Activated CD8-positive, alpha-beta T cell treated with anti-CD3 and anti-CD28 coated beads, Interleukin-2, amount 10 ng/mL, durations not matched to agents 7 days and 5 days (primary cell): ENCODE measurements at places on chromosomes 11 and 22. TPM values are rescaled to one million over a fixed set of nuclear protein-coding genes. Genes with fewer than 3 reads are reported as not detected.

IGLL1 gene
- not detected for total RNA-seq

LRRC56 gene
- total RNA-seq = 2.2 TPM

- H3K27me3 ChIP-seq = no peaks in the 10 kb centered on the region
- H3K4me3 ChIP-seq = no peak overlapping the region
- H3K36me3 ChIP-seq = no peaks in the 10 kb centered on the region
Measured at GRCh38 chr11:108558222-108558621, 35.3 kb downstream of the EXPH5 start.

- no peak for DNase-seq
- no peak overlapping the region for H3K4me3 ChIP-seq
- H3K27ac ChIP-seq = no peak overlapping the region
- H3K27me3 ChIP-seq = peaks cover 18% of the 10 kb centered on the region
- H3K4me1 ChIP-seq = no peaks in the 10 kb centered on the region
Measured at GRCh38 chr11:119816660-119817059, 87.7 kb upstream of the NECTIN1 start.

GRCh38 chr11:120031612-120032600 is 106.0 kb downstream of the TRIM29 start:
- no peaks in the 10 kb centered on the region for H3K4me1 ChIP-seq
- no peaks in the 10 kb centered on the region for H3K27me3 ChIP-seq

- H3K27me3 ChIP-seq = no peaks in the 10 kb centered on the region
- no peaks in the 10 kb centered on the region for H3K4me1 ChIP-seq
- H3K4me3 ChIP-seq = no peak overlapping the region
- DNase-seq = no peak
- H3K36me3 ChIP-seq = no peaks in the 10 kb centered on the region
- no peak overlapping the region for H3K27ac ChIP-seq
Measured at GRCh38 chr22:49081261-49081666, 746.4 kb downstream of the BRD1 start.

DNA sequence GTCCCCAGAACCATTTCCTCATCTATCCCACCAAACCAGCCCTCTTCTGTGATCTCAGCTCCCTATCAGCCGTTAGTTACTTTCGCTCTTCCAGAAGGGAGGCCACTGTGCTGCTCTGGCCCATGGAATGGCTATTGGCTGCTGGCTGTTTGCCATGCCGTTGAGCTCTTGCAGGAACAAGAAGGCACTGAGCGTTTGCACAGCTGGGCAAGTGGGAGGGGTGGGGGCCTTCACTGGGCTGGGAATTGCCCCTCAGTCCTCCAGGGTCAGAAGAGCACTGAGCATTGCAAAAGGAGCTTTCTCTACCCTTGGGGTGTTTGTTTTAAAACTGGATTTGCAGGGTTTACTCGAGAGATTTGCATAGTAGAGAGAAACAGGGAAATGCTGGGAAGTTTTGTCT is 129.0 kb upstream of the PARVA start:
- no peaks in the 10 kb centered on the region for H3K27me3 ChIP-seq
- DNase-seq = no peak
- no peak overlapping the region for H3K27ac ChIP-seq

GRCh38 chr11:67410369-67410831 is 5.1 kb upstream of the CARNS1 start:
- peaks cover 83% of the 10 kb centered on the region for H3K4me1 ChIP-seq
- peaks cover 52% of the 10 kb centered on the region for H3K36me3 ChIP-seq
- peak overlapping the region; percentile 92 for H3K4me3 ChIP-seq
- peaks cover 2% of the 10 kb centered on the region for H3K27me3 ChIP-seq
- H3K27ac ChIP-seq = peak overlapping the region; percentile 98
- no peak for DNase-seq
